EL (cell line): ENCODE measurements at places on chromosomes 16 and 17.

DNA sequence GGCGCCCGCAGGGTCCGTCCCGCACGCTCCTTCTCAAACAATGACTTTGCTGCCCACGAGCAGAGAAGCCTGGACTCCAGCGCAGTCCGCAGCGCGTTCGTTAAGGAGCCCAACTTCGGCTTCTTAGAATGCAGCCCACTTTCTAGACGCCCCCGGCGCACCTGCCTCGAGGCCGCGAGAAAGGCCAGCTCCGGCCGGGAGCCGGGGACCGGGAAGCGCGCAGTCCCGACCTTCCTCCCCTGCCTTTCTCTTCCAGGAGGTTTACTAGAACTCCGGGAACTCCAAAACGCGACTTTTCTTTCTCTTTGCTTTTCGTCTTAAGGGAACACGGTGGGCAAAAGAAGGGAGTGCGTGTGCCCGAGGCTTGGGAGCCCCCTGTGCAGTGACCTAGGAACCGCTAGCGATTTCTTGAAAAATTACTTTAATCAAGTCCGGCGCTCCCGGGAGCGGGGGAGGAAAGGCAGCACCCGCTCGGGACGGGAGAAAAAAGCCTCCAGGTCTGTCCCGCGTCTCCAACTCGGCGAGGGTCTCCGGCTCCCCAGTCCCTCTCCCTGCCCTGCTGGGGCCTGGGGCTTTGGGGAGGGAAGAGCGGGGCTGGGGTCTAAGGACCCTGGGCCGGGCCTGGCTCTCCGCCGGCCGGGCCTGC lies 2.6 kb downstream of the HNF1B start:
- peak; percentile 45 for DNase-seq

DNA sequence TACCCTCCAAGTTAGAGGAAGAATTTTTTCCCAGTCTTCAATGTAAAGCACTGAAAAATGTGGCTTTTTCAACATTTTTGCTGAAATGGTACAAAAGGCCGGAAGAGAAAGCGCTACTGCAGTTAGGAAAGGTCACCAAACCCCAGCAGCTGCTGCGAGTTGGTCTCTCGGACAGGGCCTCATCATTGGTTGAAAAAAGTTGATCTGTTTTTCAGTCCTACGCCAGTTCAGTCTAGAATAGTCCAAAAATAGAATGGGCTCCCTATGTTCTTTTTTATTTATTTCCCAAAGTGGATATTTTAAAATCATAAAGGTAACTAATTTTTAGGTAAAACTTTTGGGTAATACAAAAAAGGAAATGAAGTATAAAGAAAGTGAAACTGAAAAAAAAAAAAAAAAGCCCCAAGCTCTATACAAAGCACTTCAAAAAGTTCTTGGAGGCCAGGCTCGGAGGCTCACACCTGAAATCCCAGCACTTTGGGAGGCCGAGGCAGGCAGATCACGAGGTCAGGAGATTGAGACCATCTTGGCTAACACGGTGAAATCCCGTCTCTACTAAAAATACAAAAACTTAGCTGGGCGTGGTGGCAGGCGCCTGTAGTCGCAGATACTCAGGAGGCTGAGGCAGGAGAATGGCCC lies 17.4 kb downstream of the ADAP2 start:
- no peak for DNase-seq

DNA sequence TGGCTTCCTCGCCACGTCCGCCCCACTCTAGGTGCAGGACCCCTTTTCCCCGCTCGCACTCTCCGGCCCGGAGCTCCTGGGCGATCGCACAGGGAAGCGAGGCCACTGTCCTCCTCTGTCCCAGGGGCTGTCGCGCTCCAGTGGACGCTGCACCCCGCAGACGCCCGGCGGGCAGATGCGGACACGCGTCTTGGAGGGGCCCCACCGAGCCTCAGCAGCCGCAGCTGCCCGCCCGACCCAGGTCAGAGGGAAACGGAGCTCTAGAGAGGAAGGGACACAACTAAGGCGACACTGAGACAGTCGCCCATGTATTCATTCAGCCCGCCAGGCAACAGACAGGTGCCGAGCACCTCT lies 726 bp upstream of the SLC13A5 start:
- DNase-seq = no peak

DNA sequence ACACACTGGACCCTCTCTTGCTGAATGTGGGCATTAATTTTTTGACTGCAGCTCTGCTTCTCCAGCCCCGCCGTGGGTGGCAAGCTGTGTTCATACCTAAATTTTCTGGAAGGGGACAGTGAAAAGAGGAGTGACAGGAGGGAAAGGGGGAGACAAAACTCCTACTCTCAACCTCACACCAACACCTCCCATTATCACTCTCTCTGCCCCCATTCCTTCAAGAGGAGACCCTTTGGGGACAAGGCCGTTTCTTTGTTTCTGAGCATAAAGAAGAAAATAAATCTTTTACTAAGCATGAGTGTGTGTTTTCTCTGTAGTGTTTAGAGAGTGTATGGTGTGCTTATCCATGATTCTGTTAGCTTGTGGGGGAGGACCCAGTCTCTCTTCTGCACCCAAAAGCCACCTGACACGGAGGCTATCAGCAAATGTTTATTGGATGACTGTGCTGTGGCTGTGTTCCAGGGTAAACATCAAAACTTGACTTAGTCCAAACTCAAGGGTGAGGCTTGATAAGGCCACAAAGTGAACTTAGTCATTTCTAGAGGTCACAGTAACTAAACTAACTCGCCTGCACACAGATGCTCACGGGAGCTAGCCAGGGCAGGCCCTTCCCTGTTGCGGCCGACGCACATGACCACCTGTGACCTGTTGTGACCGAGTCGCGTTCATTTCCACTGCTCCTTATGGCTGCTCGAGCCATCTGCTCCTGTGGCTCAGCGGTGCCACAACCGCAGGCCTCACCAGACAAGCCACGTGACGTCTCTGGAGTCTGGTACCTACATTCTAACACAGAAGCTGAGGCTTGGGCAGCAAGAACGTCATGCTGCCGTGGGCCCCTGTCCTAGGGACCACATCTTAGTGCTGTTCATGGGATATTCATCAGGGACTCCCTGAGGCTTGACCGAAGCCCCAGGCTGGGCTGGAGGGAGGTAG lies 9.8 kb upstream of the MED11 start:
- peak; percentile 58 for DNase-seq

DNA sequence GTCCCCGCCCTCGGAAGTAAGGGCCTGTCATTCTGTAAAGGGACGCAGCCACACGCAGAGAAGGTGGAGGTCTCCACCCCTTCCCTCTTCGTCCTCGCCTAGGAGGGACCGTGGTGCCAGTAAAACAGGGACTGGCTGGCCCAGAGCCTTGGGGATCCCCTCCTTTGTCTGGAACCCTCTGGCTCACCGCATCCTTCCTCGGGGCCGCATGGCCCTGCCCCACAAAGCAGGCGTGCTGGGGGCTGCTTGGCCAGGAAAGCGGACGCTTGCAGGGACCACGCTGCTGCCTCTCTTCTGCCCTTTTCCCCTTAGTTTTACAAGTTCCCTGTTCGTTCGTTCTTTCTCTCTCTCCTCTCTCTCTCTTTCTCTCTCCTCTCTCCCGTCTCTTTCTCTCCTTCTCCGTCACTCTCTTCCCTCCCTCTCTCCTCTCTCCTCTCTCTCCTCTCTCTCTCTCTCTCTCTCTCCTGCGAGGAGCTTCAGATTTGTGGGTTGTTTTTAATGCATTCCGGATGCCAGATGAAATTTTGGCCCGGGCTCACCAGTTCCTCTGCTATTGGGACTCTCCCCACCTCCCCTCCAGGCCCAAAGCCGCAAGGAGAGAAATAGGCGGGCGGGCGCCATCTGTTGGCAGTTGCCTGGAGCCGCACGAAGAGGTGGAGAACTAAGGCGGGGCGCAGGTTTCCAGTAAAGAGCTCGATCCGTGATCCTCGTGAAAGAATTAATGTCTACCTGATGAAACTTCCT lies 35.1 kb upstream of the CDRT4 start:
- DNase-seq = peak; percentile 92

GRCh38 chr17:50917418-50917743 lies 51.2 kb upstream of the TOB1 start:
- DNase-seq = no peak

DNA sequence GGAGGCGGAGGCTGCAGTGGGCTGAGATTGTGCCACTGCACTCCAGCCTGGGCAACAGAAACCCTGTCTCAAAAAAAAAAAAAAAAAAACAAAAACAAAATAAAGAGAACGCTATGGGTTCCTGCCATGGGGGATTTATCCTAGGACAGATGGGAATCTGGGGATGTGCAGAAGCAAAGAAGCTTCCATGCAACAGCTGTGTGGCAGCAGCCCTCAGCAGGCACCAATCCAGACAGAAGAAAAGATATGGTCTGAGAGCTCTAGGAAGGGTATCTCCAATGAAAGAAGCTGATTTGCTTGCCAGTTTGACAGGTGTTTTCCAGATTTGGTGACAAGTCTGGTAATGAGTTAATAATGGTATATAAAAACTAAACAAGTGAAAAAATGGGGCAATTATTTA lies 11.6 kb downstream of the MYO19 start:
- DNase-seq = no peak

GRCh38 chr16:2079311-2079800 lies 31.6 kb downstream of the TSC2 start:
- DNase-seq = no peak

DNA sequence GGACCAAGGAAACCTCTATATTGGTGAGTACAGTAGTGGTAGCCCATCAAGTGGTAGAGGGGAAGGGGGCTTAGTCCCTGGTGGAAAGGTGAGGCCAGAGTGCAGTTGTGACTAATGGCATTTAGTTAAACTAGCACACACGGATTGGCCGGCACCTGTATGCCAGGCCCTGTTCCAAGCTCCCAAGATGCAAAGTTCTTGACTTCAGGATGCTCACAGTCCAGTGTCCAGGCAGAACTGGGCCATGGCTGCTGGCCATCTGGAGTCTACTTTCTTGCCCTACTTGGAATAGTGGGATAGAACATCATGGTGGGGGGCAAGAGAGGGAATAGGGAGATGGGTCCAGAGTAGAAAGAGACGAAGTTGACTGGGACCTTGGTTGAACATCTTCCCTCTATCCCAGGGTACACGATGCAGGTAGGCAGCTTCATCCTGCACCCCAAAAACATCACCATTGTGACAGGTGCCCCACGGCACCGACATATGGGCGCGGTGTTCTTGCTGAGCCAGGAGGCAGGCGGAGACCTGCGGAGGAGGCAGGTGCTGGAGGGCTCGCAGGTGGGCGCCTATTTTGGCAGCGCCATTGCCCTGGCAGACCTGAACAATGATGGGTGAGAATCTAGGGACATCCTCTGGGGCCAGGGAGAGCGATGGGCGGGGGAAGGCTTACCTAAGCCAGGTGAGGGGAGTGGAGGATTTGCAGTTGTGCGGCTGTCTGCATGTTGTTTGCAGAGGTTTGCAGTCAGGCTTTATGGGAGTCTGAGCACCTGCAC lies 15.2 kb downstream of the ITGA3 start:
- no peak for DNase-seq

DNA sequence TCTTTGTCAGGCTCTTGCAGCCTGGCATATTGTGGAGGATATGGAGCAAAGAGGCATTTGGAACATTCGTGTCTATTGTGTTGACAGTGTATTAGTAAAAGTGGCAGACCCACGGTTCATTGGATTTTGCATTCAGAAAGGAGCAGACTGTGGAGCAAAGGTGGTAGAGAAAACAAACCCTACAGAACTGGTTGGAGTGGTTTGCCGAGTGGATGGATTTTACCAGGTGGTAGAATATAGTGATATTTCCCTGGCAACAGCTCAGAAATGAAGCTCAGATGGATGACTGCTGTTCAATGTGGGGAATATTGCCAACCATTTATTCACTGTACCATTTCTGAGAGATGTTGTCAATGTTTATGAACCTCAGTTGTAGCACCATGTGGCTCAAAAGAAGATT lies 44.5 kb downstream of the EFCAB13 start:
- no peak for DNase-seq

GRCh38 chr17:67629971-67630320 lies 87.8 kb upstream of the NOL11 start:
- peak; percentile 46 for DNase-seq

- no peak for DNase-seq
Observed at GRCh38 chr16:1538804-1539520, 5.5 kb downstream of the TMEM204 start.

DNA sequence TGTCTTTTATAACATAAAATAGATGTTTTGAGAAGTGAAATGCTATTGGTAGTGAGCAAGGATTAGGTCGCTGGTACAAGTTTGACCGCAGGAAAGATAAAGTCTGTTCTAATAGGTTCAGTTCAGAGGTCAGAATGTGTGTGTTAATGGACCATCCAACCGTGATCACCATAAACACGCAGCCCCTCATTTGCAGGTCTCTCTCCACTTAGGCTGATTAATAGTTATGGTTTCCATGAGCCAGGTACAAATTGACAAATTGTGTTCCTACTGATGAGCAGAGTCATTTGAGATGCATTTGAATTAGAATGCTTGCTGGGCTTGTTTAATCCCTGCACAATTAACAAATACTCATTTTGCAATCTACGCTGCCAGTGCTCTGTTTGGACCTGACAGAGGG lies 318.1 kb upstream of the GOT2 start:
- no peak for DNase-seq

GRCh38 chr16:70653406-70653805 lies 7.0 kb downstream of the IL34 start:
- DNase-seq = no peak

DNA sequence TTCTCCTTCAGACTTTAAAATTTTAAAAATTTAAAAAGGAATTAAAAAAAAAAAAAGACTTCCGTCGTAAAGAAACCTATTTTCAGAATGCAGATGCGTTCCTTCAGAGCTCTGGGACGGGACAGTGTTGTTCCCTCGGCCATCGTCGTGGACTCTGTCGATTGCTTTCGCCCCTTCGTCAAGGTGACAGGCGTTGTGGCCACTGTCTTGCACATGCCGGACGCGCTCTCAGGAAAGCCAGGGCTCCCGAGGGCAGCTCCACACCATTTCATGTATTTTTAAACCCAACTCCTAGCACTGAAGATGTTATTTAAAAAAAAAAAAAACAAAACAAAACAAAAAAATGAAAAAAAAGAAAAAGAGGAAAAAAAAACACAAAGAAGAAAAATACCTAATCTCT lies 22.3 kb downstream of the TMC6 start:
- DNase-seq = no peak

GRCh38 chr17:62094175-62094574 lies 29.1 kb upstream of the MED13 start:
- DNase-seq = no peak

DNA sequence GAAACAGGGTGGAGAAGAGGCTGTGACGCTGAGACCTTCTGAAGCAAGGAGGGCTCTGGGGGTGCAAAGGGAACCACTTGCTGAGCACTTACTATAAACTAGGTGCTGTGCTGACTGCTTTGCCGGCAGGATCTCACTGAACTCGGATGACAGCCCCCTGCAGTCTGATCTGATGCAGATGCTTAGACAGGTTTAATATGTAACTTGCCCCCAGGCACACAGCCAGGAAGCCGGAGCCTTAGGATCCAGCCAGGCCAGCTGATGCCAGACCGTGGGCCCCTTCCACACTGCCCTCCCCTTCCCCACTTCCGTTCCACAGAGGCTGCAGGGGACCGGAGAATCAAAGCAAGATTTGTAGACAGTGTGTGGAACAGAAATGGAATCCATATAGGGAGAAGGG lies 23.1 kb downstream of the SPACA3 start:
- no peak for DNase-seq

DNA sequence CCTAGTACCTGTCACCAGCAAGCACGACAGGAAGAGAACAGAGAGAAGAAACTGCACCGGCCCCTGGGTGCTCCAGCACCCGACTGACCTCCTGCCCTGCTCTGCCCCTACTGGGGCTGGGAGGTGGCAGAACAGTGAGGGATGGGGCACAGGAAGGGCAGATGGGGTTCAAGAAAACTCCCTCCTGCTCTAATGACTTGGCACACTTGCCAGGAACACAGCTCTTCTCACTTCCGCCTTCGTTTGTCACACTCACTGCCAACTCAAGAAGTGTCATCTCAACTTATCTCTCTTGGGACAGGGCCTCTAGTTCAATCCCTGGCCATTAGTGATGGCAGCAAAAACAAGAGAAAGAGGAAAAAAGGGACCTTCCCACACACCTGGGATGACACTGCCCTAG lies 42.7 kb upstream of the ICAM2 start:
- no peak for DNase-seq
